HTR-8/SVneo (cell line): ENCODE measurements at places on chromosomes 4 and X.

DNA sequence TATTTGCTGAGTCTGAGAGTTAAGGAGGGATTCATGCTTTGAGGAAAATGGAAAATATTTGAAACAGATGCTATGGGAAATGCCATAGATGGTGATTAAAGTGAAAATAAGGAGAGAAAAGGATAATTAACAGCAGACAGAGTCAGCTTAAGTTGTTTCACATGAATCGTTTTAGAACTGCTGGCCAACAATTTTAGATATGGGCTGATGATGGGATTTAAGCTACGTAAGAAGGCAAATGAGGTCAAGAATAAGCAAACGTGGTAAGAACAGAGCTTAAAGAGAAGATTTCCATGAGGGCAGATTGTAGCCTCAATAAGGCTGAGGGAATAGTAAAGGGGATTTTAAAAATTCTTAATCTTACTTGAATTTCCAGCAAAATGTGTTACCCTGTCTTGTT lies 77.9 kb downstream of the MFAP3L start:
- no peak for DNase-seq

DNA sequence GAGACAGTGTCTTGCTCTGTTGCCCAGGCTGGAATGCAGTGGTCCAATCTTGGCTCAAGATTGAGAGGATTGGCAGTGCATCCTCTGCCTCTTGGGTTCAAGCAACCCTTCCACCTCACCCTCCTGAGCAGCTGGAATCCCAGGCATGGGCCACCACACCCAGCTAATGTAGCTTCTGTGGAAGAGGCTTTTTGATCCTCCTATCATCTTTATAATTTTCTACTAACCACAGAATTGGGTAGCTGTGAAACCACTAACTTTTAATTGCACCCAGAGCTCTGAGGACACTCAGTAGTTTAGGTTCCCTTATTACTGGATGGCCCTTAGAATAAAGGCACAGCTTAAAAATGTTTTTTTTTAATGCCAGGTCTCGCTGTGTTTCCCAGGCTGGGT lies 8.9 kb upstream of the AGA start:
- no peak for DNase-seq

GRCh38 chr4:100894339-100894870 lies 376.6 kb upstream of the EMCN start:
- DNase-seq: no peak

DNA sequence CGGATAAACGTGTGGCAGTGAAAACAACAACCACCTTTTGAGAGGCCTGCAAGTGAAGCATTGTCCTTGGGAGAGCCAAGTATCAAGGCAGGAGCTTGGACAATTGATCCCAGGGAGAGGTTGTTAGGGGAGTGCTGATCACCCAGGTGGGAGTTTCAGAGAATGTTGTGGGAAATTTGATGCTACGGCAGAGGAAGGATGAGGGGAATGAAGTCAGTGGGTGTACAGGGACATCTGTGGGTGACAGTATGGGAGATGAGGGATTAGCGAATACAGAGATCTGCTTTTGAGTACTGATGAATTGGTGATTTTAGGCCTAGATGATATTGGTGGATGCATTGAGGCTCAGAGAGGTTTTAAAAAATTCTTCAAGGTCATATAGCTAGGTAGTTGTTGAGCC lies 4.3 kb downstream of the GNL3L start:
- DNase-seq: no peak

- DNase-seq: peak; percentile 6
Observed at GRCh38 chr4:114694770-114695169, 96.2 kb downstream of the UGT8 start.

DNA sequence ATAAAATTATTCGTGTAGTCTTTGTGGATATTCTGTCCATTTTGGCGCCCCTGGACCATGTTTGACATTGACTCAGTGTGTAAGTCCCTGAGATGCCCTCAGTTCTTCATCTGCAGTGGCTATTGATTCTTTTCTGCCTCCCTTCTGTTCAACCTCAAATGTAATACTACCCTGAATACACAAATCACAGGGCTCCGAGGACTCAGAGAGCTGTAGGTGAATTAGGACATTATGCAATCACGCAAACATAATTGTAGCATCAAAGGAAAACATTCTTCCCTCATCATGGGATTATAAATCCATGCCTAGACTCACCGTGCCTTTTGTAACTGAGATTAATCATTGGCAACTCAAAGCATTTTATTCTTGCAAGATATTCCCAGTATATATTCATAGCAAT lies 161.4 kb upstream of the PACRGL start:
- no peak for DNase-seq

DNA sequence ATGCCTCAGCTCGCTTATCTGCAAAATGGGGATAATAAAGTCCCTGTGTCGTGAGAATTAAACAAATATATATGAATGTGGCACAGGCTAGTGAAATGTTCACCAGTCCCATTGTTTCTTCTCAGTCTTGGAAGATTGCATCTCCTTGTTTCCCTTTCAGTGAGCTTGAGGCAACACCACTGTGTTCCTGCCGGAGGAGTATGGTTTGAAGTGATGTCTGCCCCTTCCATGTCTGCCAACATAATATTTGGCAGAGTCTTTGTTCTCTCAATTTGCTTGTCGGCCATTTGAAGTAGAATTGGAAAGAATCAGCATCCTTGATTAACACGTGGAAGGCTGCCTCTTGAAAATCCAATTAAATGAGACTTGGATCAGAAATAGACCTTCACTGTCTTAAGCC lies 1088.5 kb upstream of the INTU start:
- no peak for DNase-seq

- DNase-seq: no peak
Observed at GRCh38 chrX:112759512-112759911, 79.8 kb upstream of the LHFPL1 start.

DNA sequence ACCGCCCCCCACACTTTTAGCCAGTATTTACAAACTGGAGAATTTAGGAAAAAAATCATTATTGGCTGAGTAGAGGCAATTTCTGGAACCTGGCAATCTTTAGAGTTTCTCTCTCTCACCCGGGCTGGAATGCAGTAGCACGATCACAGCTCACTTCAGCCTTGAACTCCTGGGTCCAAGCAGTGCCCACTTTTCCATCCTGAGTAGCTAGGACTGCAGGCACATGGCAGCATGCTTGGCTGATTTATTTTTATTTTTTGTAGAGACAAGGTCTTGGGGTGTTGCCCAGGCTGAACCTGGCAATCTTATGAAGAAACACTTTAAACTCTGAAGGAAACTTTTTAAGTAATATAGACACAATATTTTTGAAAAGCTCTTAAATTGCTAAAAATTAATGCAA lies 120.1 kb downstream of the AFF1 start:
- no peak for DNase-seq

DNA sequence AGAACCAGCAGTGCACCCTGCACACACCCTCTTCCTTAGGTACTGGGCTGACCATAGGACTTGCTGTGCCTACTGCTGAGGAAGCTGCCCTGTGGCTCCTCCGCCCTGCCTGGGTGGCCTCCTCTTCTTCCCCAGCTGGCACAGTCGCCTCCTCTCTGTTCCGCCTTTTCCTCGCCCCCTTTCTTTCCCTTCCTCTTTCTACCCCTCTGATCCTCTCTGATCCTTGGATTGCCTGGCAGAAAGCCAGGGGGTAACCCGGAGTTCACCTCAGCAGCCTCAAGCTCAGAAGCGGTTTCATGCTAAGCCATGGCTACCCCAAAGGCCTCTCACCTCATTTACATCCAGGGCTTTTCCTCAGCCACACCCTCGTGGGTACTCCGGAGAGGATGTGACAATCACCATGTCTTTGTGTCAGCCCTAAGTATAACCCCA lies 136.2 kb downstream of the SMIM20 start:
- DNase-seq: no peak

- no peak for DNase-seq
Observed at GRCh38 chrX:153397256-153397960, 3.7 kb downstream of the PNMA6E start.

DNA sequence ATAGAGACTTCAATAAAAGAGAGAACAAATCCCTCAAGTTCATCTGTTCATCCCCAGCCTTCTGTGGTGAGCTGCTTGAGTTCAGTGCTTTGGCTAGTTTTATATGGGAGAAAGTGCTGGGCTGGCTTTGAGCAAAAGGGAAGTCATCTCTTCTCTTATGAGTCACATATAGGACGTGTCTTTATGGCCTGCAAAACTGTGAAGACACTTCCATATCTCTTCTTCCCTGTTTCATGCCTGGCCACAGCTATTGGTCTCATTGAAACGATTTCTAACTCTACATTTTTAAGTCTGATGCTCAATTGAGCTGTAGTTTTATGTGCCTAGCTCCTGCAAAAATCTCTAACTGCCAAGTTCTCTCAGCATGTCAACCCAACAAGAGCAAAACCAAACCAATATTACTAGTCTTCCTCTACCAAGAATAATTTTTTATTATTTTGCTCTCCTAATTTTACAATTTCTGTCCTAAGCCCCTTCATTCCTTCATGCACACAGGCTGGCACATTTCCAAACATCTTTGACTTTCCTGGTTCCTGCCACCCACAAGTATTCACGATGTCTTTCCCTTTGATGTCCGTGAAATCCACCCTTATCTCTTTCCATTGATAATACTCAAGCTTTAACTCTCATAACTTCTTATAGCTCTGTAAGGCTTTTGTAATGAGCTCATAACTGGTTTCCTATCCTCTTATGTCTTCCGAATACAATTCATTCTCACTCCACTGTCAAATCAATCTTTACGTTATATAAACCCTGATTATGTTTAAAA lies 165.3 kb downstream of the BTC start:
- no peak for DNase-seq

GRCh38 chrX:37378830-37379229 lies 29.7 kb downstream of the PRRG1 start:
- DNase-seq: no peak

- DNase-seq: no peak
Observed at GRCh38 chrX:15384304-15384703, at the start of gene VEGFD. Gene VEGFD (minus strand): TSS chrX:15384413. CDS start chrX:15383946, 467 bp downstream.

- DNase-seq: no peak
Observed at GRCh38 chr4:148793221-148793620, 351.0 kb upstream of the NR3C2 start.

GRCh38 chrX:48940404-48940955 lies 16.9 kb downstream of the OTUD5 start:
- DNase-seq: no peak

DNA sequence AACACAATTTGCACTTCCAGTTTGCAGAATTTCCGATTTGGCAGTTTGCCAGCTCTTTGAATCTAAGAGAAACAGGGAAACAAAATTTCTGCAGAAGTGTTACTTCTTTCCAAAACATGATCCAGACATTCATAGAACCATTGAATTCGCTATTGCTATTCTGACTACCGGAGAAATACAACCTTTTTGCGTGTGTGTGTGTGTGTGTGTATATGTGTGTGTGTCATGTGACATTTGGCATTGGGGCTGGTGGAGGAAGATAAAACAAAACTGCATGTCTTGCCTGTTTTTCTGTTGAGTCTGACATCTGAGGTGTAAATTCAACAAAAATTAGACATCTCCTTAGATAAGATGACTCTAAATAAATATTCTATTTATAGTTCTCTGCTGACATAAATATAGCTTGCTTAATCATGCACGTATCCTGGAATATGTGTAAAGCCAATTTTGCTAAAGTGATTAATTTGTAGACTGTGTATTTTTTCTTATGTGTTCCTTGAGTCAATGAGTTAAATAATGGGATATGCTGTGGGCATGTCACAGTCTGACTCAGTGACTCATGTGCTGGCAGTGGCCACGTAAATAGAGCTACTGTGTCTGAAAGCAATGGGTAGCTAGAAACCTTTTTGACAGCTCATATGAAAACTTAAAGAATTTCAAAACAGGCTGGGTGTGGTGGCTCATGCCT lies 98.9 kb downstream of the HPGD start:
- DNase-seq: peak; percentile 44

- DNase-seq: no peak
Observed at GRCh38 chr4:127362686-127363085, 270.1 kb upstream of the INTU start.

GRCh38 chrX:64427787-64428186 lies 32.5 kb upstream of the MTMR8 start:
- no peak for DNase-seq

DNA sequence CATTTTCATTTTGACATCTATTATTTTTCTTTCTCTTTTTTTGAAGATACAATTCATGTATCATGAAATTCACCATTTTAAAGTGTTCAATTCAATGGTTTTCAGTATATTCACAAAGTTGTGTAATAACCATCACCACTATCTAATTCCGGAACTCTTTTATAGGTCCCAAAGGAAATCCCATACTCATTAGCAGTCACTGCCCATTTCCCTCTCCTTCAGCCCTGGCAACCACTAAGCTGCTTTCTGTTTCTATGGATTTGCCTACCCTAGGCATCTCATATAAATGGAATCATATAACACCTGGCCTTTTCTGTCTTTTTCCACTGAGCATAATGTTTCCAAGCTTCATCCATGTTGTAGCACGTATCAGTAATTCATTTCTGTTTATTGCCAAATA lies 3.2 kb upstream of the FGF2 start:
- DNase-seq: no peak

DNA sequence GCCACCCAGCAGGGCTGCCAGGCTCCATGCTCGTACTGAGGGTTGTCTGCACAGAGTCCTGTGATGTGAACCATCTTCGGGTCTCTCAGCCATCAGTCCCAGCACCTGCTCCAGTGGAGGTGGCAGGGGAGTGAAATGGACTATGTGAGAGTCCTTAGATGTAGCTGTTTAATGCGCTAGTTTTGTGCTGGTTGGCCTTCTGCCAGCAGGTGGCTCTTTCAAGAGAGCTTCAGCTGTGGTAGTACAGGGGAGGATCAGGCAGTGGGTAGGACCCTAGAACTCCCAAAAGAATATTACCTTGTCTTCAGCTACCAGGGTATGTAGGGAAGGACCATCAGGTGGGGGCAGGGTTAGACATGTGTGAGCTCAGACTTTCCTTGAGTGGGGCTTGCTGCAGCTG lies 1066.0 kb downstream of the GLUD2 start:
- no peak for DNase-seq

- DNase-seq: no peak
Observed at GRCh38 chr4:8834681-8835220, 36.9 kb downstream of the HMX1 start.

- DNase-seq: no peak
Observed at GRCh38 chrX:127466211-127466610, 586.0 kb downstream of the ACTRT1 start.

GRCh38 chr4:159150821-159151390 lies 48.0 kb downstream of the RAPGEF2 start:
- DNase-seq: no peak

- no peak for DNase-seq
Observed at GRCh38 chr4:55386840-55387239, 8.9 kb upstream of the TMEM165 start.

DNA sequence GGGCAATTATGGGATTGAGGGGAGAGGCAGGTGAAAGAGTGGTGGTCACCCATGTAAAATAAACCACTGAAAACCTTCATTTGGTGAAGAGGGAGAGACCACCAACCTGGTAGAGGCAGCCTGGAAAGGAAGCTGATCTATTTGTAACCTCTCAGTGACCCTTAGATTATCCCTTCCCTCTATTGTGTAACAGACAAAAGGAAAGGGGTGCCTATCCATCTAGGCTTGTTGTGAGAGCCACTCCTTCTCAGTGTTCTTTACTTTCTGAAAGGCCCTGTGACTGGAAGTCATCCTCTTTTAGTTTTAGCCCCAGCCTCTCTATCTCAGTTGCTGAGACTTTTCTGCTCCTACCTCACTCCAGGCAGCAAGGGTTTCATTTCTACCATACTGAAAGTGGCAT lies 142.4 kb downstream of the TMEM164 start:
- DNase-seq: no peak

- peak; percentile 80 for DNase-seq
Observed at GRCh38 chr4:25908491-25908901, 5.5 kb upstream of the SMIM20 start.
